ENCODE measurements at places on chromosomes 5 and 9. TPM values are rescaled to one million over a fixed set of nuclear protein-coding genes. Genes with fewer than 3 reads are reported as not detected.

DNA sequence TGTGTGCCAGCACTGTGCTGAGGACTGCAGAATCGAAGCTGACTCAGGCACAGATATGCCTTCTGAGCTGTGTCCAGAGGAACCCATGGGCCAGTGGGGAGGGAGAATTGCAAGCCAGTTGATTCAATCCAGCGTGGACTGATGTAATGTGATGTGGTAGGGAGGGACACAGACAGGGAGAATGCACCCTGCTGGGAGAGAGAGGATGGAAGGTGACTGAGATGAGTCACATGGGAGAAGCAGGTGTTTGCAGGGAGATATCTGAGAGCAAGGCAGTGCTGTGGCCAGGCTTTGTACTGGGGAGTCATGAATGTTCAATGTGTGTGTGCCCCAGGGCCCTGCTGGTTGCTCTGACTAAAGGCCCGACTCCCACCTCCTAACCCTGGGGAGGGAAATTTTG is 75.7 kb downstream of the IRX1 start:
- no peak for DNase-seq

POU5F2 gene
- total RNA-seq: 0.35 TPM

- DNase-seq: peak; percentile 88
These were observed 22.3 kb downstream of the FAM78A start for GRCh38 chr9:131253891-131254491.

- no peak for DNase-seq
These were observed 5.8 kb downstream of the TNFAIP8 start for GRCh38 chr5:119361594-119362125.

GRCh38 chr5:113147101-113147508 is 170.5 kb downstream of the DCP2 start:
- DNase-seq: peak; percentile 86

DNA sequence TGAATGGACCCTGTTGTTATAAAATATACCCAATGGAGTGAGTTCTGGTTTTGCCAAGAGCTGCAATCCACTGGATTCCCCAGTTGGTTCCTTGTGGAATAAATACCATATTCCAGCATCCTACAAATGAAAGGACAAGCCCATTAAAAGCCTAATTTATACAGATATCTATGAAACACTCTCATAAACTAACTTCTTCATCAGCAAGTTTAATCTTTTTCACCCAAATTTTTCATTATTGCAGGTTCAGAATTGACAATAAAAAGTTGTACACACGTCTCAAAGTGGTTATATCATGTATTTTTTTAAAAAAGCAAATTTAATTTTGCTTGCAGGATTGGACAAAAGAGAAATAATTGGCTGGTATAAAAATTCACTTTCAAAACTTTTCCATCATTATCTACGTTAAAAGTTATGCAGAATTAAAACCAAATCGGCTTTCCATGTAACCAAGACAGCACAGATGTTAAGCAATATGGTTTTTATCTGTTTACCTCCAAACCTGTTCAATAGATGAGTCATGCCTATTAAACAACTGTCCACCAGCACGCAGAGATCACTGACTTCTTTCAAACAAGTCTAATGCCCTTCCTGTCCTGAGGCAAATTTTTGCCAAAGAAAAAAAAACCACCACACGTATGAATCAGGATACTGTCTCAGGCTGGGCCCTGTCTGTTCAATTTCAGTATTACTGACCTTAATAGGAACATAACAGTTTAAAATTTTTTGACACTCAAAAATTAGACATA is 42.5 kb downstream of the CEMIP2 start:
- DNase-seq: peak; percentile 45

DNA sequence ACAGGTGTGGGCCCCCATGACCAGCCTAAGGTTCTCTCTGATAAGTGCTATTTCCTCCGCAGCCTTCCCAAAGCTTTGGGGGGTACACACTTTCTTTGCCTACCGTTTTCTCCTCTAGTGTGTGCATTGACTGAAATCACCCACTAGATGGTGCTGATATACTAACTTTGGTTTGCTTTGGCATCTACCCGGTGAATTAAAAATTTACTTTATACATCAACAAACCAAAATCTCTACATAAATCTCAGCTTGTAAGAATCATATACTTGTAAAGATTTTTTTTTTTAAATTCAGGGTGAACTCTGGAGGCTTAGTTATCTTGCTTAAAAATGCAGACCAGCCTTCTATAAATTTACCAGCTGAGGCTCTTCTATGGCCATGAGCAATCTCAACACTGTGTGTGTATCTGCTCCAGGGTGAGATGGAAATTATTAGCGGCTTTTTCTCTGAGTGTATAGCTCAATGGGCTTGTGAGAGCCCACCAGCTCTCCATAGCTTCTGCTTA is 475.7 kb upstream of the TNC start:
- DNase-seq: peak; percentile 46

- no peak for DNase-seq
These were observed 44.7 kb upstream of the PCSK5 start for GRCh38 chr9:75845806-75846205.

GRCh38 chr5:66440202-66440680 is 156.0 kb upstream of the MAST4 start:
- DNase-seq: peak; percentile 97

DNA sequence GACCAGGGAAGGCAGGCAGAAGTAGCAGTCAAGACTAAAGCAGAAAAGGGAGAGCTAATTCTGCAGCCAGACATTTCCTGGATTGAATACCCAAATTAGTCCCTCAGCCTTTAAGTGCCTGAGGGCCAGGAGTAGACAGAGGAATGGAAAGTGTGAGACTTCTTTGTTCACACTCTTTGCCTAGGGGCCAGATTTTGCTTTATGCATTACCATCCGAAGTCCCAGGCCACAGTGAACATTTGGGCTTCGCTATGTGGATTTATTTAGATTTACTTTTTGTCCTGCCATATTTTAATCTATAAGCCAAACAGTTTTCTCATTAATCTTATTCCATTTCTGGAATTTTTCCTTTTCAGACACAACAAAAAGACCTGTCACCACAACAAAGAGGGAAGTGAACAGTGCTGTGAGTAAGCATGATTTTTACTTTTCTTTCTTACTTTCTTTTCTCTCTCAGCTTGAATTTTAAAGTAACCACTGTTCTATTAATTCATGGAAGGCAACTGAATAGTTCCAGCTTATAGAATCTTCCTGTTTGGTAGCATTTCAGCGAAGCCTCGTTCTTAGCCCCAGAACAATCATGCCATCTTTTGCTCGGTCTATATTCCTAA is 52.6 kb downstream of the PDCD1LG2 start:
- no peak for DNase-seq

SOHLH1 gene
- not detected for total RNA-seq

ZNF883 gene
- total RNA-seq: 3.9 TPM

GRCh38 chr9:14445946-14446345 is 132.0 kb upstream of the NFIB start:
- no peak for DNase-seq

All from cardiac muscle cell (in vitro differentiated cells and primary cell).